ENCODE measurements at places on chromosomes 7 and 10.

DNA sequence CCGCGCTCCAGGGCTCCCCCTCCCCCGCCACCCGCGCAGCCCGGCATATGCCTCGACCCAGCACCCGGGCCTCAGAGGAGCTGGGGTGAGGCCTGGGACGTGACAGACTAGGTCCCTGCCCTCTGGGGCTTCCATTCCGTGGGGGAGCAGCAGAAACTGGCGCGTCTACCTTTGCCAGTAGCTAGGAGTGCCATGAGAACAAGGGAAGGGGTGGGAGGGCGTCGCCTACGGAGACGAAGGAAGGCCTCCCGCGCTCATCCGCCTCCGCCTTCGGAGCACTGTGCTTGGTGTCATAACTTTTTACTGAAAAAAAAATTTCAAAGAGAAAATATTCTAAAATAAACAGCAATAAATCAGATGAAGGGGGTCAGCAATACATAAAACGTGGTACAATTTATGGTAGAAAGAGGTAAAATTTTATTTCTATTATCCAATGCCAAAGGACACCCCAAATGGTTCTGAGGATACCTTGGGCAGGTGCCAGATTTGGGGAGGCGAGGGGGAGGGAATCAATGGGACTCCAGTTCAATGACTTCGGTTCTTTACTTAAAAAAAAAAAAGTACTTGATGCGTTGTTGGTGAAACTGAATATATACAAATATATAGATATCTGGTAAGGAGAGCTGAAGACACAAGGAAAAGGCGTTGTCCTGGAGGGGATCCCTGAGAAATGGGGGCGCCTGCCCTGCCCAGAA is 35.1 kb upstream of the GRID1 start:
- no peak for DNase-seq

GRCh38 chr7:75617634-75618234 is 121.0 kb downstream of the HIP1 start:
- DNase-seq: no peak

DNA sequence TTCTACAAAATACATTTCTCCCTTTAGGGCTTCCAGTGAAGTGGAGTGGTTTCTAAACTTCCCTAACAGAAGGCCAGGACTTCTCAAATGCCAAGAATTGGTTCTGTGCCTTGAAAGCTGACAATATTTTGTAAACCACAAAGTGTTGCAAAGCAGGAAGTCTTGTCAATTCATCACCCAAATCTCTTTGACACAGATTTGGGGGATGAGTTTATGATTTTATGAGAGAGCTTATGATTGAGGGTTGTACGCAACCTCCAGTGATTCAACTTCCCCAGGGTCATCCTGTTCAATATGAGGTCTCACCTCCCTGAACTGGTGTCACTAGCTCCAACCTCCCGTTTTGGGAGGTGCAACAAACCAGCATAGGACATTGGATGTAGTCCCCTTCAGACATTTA is 83.7 kb downstream of the PRLHR start:
- no peak for DNase-seq

- no peak for DNase-seq
These were observed 108.5 kb downstream of the PTPRN2 start for GRCh38 chr7:158479021-158479663.

GRCh38 chr10:13485623-13486022 is 43.2 kb downstream of the BEND7 start:
- DNase-seq: no peak

DNA sequence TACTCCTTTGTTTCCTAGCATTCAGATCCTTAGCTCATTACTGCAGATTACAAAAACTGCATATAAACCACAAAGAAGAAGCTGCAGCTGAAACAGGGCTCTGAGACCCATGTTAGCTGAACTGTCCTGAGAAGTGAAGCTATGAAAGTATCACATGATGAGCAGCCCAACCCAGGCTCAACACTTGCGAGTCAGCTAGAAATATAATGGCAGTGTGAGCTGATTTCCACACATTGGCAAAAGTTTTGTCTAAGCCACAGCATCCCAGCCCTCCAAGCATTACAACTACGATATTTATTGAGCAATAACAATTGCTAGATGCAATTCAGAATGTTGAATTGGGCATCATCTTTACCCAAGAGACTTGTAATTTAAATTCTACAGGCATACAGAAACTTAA is 34.5 kb upstream of the SKAP2 start:
- DNase-seq: no peak

GRCh38 chr10:124614003-124614659 is 130.0 kb downstream of the FAM53B start:
- DNase-seq: no peak

DNA sequence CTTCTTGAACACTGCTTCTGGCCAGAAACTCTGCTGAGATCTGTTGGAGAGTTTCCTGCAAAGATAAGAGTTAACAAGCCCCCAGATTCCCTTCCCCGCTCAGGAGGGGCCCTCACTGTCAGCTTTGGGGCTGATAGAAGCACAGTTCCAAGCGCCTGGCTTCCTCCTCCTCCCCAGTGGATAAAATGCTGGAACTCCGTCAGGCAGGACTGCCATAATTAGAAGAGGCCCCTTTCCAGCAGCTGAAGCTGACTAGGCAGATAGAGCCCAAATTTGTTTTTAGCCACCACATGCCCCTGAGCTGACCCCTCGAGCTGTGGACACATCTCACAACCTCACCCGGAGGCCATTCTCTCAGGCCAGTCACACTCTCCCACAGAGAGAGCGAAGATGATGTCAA is 89.4 kb downstream of the TBXAS1 start:
- no peak for DNase-seq

DNA sequence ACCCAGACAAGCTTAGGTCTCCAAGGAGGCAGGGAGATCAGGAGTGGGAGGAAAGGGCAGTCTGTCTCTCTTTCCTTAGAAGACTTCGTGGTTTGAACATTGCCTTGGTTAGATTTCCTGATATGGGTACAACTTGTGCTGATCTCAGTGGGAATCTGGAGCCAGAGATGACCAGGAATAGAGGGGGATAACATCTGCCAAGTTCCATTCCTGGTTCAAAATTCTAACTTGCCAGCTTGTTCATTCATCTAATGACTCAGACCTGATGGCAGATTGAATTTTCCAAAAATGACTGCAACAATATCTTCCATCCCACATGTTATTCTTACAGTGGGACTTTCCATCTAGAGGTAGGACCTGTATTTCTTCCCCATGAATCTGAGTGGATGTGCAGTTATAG is 394.3 kb upstream of the PODXL start:
- DNase-seq: no peak

- DNase-seq: no peak
These were observed 104.1 kb downstream of the EVX1 start for GRCh38 chr7:27346531-27347275.

DNA sequence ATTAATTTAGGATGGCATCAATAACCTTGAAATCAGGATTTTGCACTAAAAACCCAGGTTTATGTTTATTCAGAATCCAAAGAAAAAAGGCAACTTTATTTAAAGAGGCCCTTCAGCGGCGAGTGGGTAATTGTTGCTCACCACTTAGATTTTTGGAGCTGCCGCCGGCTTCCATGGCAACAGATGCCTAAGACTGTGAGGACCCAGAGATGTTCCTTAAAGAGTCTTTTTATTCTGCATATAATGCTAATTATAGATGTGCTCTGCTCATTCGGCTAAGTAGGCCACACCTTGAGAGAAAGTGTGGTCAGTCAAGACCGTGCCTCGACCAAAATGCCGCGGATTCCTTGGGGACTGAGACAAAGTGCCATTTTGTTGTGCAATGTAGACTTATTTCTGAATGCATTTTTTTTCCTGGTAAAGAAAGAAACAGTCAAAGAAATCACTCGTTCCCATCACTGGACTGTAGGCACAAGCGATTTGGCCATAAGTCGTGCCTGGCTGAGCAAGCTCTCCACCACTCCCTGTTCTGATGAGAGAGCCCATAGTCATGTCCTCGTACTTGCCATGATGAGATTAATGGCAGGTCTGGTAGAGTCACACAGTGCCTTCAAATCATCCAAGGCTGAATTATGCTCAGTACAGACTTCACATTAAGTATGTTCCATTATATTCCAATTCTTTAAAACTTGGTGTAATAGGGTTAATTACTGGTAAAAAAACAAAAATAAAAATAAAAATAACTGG is 21.4 kb upstream of the MGMT start:
- DNase-seq: no peak

DNA sequence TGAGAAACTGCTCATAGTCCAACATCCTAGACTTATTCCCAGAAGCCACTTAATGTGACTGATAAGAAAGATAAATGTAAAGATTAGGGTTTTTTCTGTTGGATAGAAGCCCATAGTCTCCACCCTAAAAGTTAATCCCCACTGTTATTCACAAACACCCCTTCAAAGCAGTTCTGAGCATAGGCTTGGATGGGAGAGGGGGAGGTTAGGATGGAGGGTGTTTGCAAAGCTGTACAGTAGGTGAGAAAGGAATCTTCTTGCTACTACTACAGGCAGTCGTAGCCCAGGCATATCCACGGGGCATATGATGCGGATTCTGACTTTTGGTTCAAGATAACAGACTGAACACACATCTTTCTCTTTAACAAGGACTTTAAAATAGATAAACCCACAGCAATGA is 535.9 kb downstream of the PHTF2 start:
- no peak for DNase-seq

DNA sequence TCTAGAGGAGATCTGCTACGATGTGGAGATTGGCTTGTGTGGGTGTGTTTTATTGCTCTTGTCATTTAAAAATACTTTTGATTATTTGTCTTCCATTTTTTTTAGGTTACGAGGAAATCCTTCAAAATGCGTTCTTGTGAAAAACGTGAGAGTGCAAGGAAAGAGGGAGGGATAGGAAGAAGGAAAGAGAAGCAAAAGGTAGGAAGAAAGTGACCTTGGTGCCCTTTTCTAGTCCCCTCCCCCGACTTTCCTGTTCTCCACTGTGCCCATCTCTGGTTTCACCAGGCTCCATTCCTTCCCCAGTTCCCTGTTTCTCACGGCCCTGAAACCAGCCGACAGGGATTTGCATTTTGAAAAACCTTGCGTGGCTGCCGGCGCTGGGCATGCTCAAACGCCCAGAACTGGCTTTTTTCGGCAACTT is 506 bp upstream of the GNAI1 start:
- DNase-seq: no peak

DNA sequence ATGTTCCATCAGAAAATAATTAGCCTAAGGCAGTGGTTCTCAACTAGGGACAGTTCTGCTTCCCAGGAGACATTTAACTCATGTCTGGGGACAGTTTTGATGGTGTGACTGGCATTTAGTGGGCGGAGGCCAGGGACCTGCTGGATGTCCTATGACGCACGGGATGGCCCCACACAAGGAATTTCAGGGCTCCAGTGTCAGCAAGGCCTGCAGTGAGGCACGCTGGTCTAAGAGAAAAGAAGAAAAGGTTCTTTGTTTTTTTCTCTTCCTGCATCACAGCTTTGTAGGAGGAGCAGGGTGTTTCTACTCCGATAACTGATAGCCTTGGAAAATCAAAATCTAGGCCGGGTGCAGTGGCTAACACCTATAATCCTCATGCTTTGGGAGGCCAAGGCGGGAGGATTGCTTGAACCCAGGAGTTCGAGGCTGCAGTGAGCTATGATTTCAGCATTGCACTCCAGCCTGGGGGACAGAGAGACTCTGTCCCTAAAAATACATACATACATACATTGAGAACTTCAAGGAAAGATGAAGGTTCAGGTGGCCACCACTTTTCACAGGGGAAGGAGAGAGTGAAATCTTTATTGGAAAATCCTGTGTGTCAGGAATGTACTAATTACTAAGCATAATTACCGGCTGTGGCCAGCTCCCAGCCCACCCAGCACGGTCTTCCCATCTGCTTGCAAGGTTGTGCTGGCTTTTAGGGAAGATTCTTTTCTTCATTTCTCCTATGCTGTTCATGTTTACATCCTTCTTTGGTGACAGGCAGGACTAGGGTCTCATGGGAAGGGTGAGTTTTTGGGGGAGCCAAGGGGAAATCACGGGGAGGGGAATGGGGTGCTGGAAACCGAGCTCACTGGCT is 150.4 kb downstream of the ACTR3B start:
- DNase-seq: no peak

DNA sequence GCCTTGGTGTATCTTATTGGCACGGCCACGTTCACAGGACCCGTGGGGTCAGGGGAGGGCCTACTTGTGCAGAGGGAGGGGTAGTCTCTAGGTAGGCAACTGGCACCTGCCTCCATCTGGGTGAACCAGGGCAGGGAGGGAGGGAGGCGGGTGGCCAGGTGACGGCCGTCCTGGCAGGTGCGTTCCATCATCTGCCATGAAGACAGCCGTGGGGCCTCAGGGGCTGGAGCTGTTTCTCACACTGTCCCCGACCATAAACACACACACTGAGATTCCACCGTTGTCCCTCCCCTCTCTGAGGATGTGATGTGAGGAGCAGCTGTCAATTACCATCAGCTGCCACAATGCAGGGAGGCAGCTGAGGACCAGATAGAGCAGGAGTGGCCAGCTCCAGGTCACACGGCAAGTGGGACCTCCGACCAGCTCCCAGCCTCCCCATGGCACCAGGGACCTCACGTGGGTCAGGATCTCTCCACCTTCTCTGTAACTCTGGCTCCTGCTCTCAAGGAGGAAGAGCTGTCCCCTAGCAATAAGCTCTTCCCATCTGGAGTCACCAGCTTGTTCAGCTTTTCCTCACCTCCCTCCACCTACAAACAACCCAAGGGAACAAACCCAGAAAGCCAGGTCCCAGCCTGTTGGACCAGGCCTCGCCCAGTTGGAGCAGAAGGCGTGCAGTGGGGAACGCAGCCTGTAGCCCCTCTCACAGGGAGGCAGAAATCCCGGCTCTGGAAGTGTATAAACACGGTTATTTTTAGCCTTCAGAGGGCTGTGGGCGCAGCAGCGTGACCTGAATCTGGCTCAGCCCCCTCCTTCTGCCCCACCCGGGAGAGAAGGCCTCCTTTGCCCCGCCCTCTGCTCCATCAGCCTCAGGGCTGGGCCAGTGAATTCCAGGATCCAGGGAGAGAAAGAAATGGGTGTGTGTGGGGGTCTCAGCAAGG is 33.1 kb downstream of the ZMIZ1 start:
- DNase-seq: no peak

GRCh38 chr7:90188281-90188680 is 23.3 kb upstream of the STEAP2 start:
- DNase-seq: no peak

- DNase-seq: no peak
These were observed 22.3 kb downstream of the ZNF503 start for GRCh38 chr10:75379212-75379724.

- peak; percentile 32 for DNase-seq
These were observed 107.1 kb downstream of the ABLIM1 start for GRCh38 chr10:114550756-114551635.
